ENCODE measurements at places on chromosomes 16 and 17.
A peak's percentile ranks its signal among the peaks of the same experiment; 100 is the strongest.

DNA sequence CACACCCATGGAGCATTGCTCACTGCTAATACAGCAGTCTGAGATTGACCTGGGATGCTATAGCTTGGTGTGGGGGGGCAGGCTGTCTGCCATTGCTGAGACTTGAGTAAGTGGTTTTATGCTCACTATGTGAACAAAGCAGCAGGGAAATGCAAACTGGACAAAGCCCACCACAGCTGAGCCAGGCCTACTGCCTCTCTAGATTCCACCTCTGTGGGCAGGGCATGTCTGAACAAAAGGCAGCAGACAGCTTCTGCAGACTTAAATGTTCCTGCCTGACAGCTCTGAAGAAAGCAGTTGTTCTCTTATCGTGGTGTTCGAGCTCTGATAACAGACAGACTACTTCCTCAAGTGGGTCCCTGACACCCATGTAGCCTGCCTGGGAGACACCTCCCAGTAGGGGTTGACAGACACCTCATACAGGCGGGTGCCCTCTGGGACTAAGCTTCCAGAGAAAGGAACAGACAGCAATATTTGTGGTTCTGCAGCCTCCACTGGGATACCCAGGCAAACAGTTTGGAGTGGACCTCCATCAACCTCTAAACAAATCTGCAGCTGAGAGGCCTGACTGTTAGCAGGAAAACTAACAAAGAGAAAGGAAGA is 2204.8 kb downstream of the TP53TG3F start:
- DNase-seq: no peak

- no peak for DNase-seq
Measured at GRCh38 chr16:68728523-68728922, 8.6 kb upstream of the CDH1 start.

- DNase-seq: peak; percentile 37
Measured at GRCh38 chr17:16215002-16215272, 397 bp downstream of the NCOR1 start.

- DNase-seq: no peak
Measured at GRCh38 chr16:84182104-84182503, 4.8 kb downstream of the TAF1C start.

GRCh38 chr17:27242951-27243350 is 51.0 kb upstream of the WSB1 start:
- DNase-seq: no peak

DNA sequence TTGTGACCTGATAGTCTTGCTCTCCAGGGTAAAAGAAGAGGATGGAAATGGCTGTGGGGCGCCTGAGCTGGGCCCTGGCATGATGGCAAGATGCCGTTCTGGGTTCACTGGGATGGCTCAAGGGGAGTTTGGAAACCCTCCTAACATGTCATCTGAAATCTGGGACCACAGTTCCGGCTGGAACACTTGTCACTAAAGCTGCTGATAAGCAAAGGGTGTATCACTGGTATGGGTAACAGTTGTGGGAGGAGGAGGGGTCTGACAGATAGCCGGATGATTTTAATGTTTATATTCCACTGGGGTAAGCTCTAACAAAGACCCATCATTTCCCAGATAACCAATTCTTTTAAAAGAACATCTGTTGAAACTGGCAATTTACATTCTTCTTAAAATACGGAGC is 390.2 kb downstream of the WWOX start:
- DNase-seq: no peak

DNA sequence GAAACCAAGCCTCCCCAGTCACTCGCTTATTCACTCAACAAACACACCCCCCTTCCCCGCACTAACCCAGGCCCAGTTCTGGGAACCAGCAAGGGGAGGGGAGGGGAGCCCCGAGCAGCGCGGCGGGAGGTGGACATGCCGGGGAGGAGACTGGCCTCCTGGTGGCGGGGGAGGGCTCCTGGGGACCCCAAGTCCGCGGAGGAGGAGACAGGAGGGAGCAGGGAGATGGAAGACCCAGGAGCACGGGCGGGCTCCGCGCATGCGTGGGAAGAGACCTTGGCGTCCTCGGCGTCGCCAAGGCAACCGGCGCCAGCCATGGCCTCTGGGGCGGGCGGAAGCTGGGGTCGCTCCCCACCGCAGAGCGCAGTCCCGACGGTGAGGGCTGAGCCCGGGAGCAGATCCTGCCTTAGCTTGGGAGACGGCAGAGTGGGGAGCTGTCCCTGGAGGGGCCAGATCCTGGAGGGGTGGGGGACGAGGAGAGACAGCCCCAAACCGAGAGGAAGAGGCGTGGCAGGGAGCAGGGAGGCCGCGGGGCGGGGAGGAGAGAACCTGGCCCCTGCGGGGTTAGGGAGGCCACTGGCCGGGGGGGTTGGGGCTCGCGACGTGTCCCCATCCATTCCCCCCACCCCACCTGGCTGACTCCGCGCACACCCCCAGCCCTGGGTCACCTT is at the start of gene PRR29:
PRR29 (plus strand) TSS at position 302 of the 671 bp plus-strand sequence; CDS start at position 316, 14 bp downstream.
- no peak for DNase-seq

DNA sequence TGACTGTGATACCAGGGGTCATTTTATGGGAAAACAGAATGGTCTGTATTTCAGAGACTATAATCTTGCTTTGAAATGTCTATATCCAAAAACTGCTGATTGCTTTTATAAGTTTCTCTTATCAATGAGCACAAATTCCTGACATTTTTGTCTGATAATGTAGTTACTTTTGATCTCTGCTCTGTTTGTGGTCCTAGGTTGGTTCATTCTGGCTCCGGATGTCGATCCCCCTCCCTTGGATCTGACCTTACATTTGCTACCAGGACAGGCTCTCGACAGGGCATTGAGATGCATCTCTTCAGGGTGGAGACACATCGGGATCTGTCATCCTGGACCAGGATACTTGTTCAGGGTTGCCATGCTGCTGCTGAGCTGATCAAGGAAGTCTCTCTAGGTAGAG is 27.3 kb upstream of the VPS4A start:
- no peak for DNase-seq

DNA sequence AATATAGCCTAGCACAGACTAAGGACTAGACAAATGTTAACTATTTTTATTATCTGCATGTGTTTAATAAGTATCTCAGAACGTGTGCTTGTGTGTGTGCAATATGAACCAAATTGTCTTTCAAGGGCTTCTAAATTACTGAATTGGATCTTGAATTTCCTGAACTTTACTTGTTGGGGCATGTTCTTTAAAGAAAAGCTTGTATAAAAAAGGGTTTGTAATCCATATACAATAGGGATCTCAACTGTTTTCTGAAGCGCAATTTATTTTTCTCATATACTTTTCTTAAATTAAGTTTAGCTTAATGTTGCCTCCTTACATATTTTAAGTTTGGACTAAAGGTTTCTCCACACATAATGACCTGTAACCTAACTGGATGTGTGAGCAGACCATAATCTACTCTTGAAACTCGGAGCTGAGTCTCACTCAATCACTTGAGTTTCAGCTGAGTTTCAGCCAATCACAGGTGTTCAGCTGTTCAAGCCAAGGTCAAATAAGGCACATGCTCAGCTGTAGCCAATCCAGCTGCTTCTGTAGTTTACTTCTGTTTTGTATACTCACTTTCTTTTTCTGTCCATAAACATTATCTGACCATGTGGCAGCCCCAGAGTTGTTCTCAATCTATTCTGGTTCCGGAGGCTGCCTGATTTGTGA is 72.3 kb downstream of the CDK5R1 start:
- no peak for DNase-seq

- DNase-seq: no peak
Measured at GRCh38 chr17:40460968-40461731, 17.9 kb downstream of the IGFBP4 start.

GRCh38 chr17:67022451-67022810 is 21.9 kb upstream of the CACNG1 start:
- no peak for DNase-seq

GRCh38 chr17:9928601-9929333 is 23.7 kb upstream of the RCVRN start:
- peak; percentile 76 for DNase-seq

- DNase-seq: no peak
Measured at GRCh38 chr17:51941272-51941671, 217.2 kb downstream of the CA10 start.

DNA sequence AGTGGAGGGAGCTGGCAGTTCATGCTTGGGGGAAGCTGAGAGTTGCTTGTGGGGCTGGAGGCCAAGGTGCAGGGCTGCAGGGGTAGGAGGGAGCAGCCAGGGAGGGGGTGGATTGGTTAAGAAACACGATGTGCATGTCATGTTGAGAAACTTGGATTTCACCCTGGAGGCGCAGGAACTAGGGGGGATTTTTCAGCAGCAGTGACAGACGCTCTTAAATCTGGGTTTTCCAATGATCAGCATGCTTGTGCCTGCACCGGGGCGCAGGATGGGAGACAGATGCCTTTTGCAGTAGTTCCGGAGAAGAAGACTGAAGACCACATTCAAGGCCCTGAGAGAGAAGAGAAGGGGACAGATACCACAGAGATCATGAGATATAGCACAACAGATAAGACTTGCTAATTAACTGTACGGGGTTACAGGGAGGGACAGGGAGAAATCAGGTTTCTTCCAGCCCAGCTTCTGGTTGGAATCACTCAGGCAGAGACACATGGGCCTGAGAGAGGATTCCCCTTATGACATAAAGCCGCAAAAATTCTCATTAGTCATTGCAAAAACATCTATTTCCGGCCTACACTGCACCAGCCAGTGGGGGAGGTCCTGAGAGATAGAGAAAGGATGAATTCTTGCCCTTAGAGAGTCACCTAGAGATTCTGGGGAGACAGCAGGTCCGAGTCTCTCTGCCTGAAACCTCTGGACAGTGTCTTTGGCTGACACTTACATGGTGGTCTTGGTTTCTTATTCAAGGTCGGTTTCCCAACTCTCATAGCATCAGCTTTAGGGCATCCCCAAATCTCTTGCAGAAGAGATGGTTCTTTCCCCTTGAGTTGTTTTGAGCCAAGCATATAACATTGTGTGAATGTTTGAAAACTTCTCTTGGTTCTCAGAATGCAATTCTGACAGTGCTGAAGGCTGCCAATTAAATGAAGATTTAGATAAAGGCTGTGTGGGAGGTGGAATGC is 27.1 kb downstream of the CDH13 start:
- peak; percentile 91 for DNase-seq

GRCh38 chr17:4751932-4752331 is 12.2 kb upstream of the CXCL16 start:
- DNase-seq: no peak

- no peak for DNase-seq
Measured at GRCh38 chr16:82628711-82629110, 1.9 kb downstream of the CDH13 start.
